ENCODE measurements at places on chromosomes 3 and 15.

DNA sequence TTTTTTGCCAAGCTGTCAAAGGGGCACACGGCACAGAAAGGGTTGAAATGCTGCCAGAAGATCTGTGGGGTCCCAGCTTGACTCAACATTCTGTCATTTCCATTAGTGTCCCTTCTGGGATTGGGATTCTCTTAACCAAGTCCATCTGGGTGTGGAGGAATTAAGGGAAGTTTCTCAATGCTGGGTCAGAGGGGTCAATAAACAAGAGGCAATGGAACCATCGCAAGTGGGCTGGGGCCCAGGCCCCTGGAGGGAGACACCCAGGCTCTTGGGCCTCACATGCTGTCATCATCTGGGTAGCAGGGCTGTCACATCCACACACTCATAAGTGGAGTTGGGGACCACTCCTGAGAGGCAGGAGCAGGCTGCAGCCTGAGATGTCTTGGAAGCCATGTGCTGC lies 8.1 kb upstream of the APOD start:
- no peak for DNase-seq

GRCh38 chr3:120646771-120647432 lies 35.1 kb downstream of the HGD start:
- DNase-seq: no peak

DNA sequence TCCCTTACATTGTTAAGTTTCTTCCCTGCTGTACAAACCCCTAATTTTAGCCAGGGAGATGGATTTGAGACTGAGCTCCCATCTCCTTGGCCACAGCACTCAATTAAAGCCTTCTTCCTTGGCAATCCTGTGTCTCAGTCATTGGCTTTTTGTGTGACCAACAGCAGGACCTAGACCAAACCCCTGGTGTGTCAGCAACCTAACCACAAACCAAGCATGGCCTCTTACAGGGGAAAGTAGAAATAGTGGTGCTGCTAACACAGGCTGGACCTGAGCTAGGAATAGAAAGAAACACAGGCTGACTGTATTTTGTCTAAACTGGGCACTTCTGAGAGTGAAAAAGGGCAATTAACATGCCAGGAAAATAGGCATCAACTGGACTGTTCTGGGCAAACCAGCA lies 37.9 kb downstream of the PPCDC start:
- DNase-seq: no peak

DNA sequence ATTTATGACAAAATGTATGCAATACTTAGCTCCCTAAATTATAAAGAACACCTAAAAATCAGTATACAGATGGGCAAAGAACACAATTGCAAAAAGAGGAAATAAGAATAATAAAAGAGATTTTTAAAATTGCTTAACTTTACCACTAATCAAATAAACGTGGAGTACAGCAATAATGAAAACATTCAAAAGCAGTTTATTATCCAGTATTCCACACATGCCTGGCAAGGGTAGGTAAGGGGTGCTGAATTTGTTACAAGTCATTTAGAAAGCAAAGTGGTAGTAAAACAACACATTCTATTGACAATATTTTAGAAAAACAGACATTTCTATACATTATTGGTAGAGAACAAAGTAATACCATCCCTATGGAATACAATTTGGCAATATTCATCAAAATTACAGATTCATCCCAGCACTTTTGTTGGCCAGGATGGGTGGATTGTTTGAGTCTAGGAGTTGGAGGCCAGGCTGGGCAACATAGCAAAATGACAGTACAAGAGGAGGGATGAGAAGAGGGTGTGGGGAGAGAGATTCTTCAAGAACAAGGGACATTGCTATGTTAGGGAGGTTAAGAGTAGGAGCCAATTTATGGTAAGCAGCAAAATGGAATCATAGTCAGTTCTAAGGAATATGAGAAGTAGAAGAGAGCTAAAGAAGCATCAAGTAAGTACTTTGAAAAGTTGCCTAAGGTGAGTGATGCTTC lies 3.7 kb upstream of the ACKR4 start:
- no peak for DNase-seq

DNA sequence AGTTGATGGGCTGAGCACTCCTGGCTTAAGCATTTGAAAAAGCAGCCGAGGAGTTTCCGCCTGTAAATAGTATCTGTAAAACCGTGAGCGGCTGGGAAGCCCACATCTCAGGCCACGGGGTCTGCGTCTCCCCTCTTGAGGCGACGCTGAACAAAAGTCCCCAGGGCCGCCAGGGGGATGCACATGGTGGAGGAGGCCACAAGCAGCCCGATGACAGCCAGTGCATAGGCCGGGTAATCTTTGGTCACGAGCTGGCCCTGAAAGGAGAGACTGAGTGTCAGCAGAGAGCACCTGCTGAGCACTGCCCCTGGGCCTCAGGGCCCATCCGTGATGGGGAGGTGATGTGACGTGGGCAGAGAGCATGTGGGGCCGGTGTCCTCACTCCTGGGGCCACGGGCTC lies 37.5 kb downstream of the SLC6A20 start:
- DNase-seq: no peak
